ENCODE measurements at places on chromosomes 2 and 18.
A peak's percentile ranks its signal among the peaks of the same experiment; 100 is the strongest.

DNA sequence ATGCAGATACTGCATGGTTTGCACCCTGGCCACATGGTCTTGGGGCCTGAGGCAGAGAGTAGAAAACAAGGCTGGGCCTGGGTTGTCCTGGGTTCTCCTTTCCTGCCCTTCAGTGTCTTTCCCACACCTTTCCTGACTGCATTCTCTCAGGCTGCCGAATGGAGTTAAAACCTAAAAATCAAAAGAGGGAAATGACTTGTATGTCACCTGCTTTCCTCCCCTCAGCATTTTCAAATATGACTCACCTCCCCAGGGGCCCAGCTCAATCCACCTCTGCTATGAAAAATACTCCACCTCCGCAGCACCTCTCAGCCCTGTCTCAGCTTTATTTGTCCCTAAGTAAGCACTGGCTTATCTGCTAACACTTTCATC lies 457.8 kb upstream of the MEX3C start:
- DNase-seq = no peak

GRCh38 chr2:212892193-212892592 lies 259.2 kb downstream of the IKZF2 start:
- no peak for DNase-seq

- no peak for DNase-seq
These were observed 59.2 kb downstream of the LYPD6 start for GRCh38 chr2:149389506-149390167.

GRCh38 chr18:32966141-32966540 lies 193.3 kb upstream of the KLHL14 start:
- DNase-seq = no peak

DNA sequence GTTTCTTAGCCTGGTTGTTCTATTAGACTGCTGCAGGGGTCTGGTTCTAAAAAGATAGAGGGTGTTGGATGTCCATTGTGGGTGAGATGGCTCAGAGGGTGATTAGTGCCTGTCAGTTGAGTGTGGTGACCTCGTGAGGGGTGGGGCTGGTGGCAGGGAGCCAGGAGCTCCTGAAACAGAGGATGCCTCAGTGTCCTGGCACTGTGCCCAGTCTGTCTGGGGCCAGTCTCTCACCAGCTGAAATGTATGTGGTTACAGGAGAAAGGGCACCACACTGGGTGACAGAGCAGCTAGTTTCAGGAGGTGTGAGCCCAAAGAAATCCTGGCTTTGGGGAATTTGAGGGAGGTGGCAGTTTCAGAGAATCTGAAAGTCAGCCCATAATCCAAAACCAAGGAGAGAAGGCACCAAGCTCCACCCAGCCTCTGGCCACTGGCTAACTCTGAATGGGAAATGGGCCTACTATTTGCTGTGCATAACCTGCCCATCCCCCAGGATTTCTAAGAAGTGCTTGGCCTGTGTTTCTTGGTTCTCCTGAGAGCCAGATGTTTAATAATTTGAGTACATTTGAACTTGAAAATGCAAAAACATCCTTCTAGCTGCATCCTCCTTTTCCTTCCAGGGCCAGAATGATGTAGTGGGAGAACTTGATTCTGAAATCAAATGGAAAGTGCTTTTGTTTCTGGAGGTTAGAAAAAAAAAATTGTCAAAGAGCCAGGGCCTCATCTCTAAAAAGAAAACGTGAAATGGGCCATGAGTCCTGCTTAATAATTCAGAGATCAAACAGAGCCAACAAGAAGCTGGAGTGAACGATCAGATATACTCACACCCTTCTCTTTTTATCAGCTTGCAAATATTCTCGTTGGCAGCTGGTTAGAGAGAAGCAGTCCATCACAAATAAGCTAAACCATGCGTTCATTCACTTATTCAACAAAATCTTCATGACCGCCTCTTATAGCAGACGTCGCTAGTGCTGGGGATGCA lies 92.3 kb downstream of the B3GNT2 start:
- no peak for DNase-seq

DNA sequence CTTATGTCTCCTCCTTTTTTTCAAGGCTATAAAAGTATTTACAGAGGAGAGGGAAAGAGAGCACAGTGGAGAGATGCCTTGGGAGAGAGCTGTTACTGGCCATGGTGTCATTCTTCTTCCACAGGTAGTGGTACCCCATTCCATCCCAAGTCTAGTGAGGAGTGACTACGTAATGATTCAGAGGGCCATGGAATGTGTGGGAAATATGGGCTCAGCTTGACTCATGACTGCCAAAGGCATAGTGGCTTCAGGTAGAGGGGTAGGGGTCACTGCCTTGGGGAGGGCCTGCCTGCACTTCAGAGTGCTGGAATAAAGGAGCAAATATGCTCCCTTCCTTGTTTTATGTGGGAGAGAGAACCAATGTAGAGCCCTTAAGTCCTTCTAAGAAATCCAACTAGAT lies 620.6 kb downstream of the IRS1 start:
- DNase-seq = no peak

GRCh38 chr18:26662996-26663395 lies 114.6 kb upstream of the KCTD1 start:
- no peak for DNase-seq

GRCh38 chr2:30248791-30249190 lies 17.5 kb downstream of the LBH start:
- DNase-seq = no peak

- no peak for DNase-seq
These were observed 63.2 kb downstream of the ZEB2 start for GRCh38 chr2:144456680-144457079.

GRCh38 chr2:13714466-13714865 lies 918.1 kb upstream of the LRATD1 start:
- DNase-seq = no peak

GRCh38 chr2:42128721-42129486 lies 40.2 kb upstream of the EML4 start:
- no peak for DNase-seq

- DNase-seq = no peak
These were observed 145.1 kb upstream of the RMP24 start for GRCh38 chr18:35827275-35827902.

- DNase-seq = no peak
These were observed 10.4 kb downstream of the MEIS1 start for GRCh38 chr2:66445076-66445924.

DNA sequence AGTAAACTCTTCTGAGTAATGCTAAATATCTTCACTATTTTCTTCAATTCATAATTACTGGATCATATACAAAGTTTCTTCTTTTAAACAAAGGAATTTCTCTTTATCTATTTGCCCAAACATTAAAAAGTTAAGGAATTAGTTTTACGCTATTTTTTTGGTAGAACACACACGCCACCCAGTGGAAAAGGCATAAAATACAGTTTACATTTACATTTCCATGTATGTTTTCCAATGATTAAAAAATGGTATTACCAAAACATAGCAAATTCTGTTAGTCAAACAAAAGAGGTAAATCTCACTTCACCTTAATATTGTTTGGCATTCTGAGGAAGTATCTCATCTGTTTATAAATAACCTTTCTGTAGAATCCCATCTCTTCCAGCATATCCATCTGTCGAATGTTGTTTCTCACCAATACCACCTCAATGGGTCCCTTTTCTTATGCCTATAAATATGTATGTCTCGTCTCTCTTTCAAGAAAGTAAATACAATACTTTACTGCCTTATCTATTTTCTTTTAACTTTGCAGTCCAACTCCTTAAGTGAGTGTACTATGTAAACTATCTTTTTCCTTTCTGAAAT lies 7.2 kb downstream of the BOLL start:
- peak; percentile 26 for DNase-seq

DNA sequence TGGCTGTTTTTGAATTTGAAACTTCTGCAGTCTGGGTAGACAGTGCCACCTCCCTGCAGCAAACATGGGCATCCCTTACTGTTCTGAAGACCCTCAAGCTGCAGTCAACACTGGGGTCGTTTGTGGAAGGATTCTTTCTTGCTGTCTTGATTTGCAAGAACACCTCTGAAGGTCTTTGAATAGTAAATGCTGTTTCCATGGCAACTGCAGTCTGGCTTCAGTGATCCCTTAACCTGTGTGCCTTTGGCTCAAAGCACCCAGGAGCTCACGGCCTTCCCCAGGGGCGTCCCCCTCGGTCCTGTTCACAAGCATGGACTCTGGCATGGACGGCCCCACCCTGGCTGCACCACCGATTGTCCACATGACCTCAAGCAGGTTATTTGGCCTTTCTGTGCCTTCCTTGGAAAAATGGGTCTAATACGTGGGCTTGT lies 38.3 kb downstream of the LRRFIP1 start:
- no peak for DNase-seq

GRCh38 chr18:44672506-44672905 lies 8.2 kb upstream of the SETBP1 start:
- no peak for DNase-seq

GRCh38 chr18:36947820-36948348 lies 119.0 kb downstream of the KIAA1328 start:
- no peak for DNase-seq
